Activated naive CD8-positive, alpha-beta T cell treated with anti-CD3 and anti-CD28 coated beads for 36 hours (primary cell): ENCODE measurements at places on chromosomes 16 and 17.

- DNase-seq: peak; percentile 73
These were observed 58.5 kb upstream of the CREBBP start for GRCh38 chr16:3938843-3939624.

GRCh38 chr17:4897198-4897687 lies 2.1 kb upstream of the C17orf107 start:
- no peak for DNase-seq

DNA sequence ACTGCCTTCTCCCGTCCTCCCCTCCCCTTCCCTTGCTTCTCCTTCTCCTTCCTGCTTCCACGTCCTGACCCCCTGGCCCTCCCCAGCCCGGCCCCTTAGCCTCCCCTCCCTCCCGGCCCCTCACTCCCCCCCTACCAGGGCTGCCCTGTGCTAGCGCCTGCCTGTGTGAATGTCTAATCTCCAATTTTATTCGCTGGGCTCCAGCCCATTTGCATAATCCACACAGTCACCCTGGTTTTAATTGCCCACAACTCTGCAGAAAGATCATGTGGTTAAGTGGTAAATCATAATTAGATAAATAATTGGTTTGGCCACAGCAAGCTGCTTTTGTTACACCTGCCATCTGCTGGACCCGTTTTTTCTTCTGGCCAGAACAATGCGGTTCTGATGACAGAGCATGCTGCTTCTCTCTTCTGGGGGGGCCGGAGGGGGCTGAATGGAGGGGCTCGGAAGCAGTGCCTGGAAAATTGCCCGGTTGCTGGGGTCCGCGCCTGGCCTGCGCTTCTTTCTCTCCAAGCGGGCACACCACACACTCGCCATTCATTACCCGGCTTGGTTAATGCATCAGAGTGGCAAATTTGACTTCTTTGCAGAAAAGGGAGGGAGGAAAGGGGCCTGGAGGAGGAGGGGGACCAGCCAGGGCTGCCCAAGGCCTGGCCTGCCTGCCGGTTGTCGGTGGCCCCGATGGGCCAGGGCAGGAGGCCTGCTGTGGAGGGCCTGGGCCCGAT lies 19.5 kb upstream of the GSE1 start:
- DNase-seq: no peak

DNA sequence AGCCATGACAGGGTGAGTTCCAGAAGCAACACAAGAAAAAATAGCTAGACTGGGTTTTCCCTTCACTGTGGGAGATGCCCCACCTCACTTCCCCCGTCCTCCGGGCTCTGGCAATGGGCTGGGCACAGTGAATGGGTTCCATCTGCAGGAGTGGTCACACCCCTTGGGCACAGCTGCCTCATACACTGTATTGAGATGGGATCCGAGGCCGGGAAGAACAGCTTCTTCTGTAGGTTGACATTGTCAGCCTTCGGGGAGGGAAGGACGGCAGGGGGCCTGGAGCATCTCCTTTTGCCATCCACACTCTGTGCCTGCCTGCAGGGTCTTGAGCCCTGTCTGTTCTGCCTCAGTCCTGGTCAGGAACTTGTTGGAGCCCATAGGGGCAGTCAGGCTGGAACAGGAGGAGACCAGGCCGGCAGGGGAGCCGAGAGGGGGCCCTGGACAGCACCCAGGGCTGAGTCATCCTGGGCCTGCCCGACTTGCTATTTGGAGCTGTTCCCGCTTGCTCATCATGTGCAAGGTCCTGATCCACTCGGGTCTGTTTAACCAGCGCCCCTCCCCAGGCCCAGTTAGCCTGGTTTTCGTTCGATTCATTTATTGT lies 286.7 kb downstream of the SEC14L1 start:
- no peak for DNase-seq

DNA sequence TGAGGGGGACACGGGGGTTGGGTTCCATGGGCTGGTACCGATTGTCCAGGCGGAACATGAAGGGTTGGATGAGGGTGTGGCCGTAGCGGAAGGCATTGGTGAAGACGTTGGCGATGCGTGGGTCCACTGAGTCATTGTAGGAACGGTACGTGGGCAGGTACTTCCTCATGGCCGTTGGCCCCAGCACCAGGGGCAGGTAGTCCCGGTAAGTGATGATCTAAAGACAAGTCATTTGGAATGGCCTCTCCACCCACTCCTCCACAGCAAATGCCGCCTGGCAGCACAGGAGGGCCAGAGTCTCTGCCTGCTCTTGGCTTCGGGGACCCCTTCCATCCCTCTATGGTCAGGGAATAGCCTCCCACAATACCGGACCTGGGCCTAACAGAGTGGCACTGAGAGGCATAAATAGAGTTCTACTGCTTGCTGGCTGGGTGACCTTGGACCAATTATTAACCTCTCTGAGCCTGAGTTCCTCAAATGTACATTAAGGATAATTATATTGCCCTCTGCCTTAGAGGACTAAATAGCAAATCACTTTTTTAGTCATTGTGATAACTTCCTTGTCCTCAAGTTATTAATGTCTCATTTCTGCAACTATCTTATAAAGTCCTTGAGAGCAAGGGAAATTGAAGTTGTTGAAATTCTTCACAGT lies 7.2 kb downstream of the MPO start:
- no peak for DNase-seq

DNA sequence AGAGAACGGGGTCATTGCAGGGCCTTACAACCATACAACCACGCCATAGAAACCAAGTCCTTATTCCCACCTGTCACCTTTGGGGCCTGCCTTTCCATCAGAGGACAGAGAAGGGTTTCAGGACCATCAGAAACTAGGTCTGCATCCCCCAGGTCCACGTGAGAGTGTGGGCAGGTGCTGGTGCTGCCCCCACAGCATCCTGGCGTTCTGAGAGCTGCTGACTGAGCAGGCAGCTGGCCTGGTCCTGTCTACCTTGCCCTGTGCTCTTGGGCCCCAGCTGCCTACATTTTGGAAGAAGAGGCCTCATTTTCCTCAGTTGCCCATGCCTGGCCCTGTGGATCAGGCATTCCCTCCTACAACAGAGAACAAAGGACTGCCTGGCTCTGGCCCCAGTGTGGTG lies 21.6 kb downstream of the ZNF276 start:
- DNase-seq: no peak

GRCh38 chr17:2017274-2017941 lies 7.7 kb downstream of the RTN4RL1 start:
- DNase-seq: no peak

DNA sequence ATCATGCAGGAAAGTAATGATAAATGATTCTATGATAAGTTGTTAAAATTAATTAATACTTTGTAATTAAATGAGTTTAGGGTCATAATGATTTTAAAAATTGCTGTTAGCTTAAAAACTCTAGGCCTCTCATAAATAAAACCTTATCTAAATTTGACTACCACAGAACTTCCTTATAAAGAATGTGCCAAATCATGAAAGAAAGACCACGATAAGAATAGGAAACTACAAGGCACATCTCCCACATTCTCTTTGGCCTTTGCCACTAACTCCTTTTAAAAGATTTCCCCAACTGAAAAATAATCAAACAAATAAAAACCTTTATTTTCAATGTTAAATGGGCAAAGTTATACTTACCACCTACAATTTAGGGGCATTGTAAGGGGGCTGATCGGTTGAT lies 164.6 kb upstream of the C17orf78 start:
- DNase-seq: no peak

GRCh38 chr17:79987187-79987934 lies 48.3 kb downstream of the TBC1D16 start:
- DNase-seq: no peak

DNA sequence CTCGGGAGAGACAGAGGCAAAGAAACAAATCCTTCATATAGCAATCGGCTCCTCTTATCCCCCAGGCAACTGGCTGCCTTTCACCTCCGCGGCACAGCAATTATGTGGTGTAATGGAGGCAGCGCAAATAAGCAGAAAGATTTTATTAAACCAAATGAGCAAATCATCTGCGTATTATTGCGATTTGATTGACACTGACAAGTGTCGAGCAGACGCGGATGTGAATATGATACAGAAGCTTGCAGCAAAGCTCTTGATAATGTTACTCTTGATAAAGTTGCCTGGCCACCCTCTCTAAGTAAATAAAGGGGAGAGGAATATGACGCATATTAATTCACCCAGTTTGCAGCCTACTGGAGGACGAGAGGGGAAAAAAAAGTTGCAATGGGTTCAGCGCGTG lies 26.5 kb upstream of the AKTIP start:
- DNase-seq: no peak

DNA sequence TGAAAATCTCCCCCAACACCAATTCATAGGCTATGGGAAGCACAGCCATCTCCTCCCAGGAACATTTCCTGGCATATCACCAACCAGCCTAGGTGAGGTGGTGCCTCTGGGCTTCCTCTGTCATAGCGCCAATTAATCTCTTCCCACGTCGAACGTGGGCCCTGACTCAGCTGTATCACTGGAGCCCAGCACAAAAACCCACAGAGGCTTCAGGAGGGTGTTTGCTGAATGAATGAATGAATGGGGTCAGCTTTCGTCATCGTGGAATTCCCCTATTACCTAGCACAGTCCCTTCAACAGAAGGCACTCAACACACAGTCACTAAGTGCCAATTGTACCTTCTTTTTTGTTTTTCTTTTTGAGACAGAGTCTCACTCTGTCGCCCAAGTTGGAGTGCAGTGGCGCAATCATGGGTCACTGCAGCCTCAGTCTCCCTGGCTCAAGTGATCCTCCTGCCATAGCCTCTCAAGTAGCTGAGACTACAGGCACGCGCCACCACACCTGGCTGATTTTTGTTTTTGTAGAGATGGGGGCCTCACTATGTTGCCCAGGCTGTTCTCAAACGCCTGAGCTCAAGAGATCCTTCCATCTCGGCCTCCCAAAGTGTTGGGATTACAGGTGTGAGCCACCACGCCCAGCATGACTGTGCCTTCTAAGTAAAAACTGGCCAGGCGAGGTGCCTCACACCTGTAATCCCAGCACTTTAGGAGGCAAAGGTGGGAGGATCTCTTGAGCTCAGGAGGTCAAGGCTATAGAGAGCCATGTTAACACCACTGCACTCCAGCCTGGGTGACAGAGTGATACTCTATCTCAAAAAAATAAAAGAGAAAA lies 4.1 kb downstream of the ZNF688 start:
- DNase-seq: peak; percentile 51

- DNase-seq: no peak
These were observed 1.9 kb upstream of the NFATC3 start for GRCh38 chr16:68083239-68083781.

- no peak for DNase-seq
These were observed 36.3 kb upstream of the CDRT4 start for GRCh38 chr17:15503731-15504130.

GRCh38 chr17:1398931-1399678 lies 917 bp downstream of the YWHAE start:
- no peak for DNase-seq

- no peak for DNase-seq
These were observed 198.6 kb downstream of the AATF start for GRCh38 chr17:37147301-37147812.

DNA sequence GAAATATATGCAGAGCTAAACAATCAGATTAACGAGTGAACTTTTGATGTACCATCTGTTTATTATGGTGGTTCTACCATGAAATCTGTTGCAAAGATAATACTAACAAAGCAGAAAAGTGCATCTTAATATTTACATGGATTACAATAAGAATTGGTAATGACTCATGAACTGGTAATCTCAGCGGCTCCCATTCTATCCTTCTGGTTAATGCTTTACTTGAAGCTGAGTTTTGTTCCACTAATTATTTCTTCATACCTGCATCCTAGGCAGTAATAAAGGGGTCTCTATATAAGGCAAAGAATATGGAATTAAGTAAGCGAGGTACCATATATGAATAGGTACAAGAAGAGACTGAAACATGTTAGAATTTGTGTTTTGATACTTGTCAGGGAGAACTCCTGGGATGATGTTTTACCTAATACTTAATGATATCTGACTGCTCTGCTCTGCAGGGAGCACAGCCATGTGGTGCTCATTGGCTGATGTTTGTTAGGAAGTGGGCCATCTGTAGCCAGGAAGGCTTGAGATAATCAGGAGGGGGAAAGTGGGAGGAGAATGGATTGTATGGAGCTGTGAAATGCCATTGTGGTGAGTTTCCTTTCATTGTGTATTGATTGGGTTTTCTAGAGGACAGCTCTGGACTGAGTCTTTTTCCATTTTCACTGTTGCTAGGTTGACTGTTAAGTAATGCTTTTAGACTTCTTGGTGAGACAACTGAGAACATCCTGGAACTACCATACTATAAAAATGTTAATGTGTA lies 52.6 kb downstream of the MAP2K6 start:
- DNase-seq: no peak

- DNase-seq: no peak
These were observed 27.0 kb downstream of the PIGL start for GRCh38 chr17:16243801-16244567.

DNA sequence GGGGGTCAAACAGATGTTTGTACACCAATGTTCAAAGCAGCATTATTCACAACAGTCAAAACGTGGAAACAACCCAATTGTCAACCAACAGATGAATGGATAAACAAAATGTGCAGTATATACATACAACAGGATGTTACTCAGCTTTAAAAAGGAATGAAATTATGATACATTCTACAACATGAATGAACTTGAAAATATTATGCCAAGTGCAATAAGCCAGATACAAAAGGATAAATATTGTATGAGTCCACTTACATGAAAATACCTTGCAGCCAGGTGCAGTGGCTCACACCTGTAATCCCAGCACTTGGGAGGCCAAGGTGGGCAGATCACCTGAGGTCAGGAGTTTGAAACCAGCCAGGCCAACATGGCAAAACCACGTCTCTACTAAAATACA lies 39.9 kb downstream of the UBE2G1 start:
- DNase-seq: no peak

GRCh38 chr17:42270170-42270535 lies 6.0 kb downstream of the STAT5B start:
- no peak for DNase-seq

- DNase-seq: no peak
These were observed 56.9 kb upstream of the LGALS9 start for GRCh38 chr17:27573971-27574525.

- no peak for DNase-seq
These were observed 2.4 kb downstream of the NDE1 start for GRCh38 chr16:15652293-15653001.

GRCh38 chr16:3459401-3460090 lies 16.1 kb downstream of the NAA60 start:
- peak; percentile 38 for DNase-seq

GRCh38 chr16:84832488-84833143 lies 12.8 kb downstream of the CRISPLD2 start:
- DNase-seq: no peak

- no peak for DNase-seq
These were observed 529.1 kb downstream of the MAF start for GRCh38 chr16:79071424-79071823.

- DNase-seq: no peak
These were observed 52.8 kb downstream of the MARCHF10 start for GRCh38 chr17:62755141-62755851.
